CD4-positive, CD25-positive, alpha-beta regulatory T cell (primary cell): ENCODE measurements at places on chromosomes 5 and 9.

DNA sequence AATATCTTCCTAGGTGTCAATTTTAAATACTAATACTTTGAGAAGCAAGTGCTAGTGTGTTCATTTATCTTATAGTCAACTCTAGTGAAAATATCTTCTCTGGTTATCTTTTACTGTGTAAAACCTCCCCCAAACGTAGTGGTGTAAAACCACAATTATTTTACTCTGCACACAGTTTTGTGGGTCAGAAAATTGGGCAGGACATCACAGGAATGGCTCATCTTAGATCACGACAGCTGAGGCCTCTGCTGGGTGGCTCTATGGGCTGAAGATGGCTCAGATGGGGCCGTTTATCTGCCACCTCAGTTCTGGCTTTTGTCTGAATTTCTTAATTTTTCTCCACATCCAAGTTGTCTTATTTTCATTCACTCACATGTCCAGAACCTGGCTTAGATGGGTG is 457.2 kb upstream of the ACTBL2 start:
- no peak for DNase-seq

GRCh38 chr9:29322240-29322639 is 1749.0 kb upstream of the C9orf72 start:
- DNase-seq = no peak

GRCh38 chr9:133332381-133332730 is 3.6 kb downstream of the SURF6 start:
- no peak for DNase-seq

- no peak for DNase-seq
These were observed 16.0 kb downstream of the OR13J1 start for GRCh38 chr9:35854091-35854762.

- no peak for DNase-seq
These were observed 71.3 kb upstream of the FCN2 start for GRCh38 chr9:134809292-134809691.

DNA sequence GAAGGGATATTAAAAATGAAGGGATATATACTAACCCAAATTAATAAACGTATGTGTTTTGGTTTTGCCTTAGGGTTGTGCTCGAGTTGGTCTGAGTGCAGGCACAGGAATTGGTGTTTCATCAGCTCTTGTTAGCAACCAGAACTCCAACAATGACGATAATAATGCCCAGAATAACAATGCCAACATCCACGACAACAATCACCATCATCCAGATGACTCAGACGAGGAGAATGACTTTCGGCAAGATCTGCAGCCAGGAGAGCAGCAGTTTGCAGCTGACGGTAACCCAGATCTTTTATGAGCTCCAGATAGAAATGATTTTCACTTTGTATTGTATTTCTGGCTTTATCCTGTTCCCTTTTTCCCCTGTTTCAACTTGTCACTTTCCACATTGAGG is 33.2 kb downstream of the FBXO38 start:
- no peak for DNase-seq

DNA sequence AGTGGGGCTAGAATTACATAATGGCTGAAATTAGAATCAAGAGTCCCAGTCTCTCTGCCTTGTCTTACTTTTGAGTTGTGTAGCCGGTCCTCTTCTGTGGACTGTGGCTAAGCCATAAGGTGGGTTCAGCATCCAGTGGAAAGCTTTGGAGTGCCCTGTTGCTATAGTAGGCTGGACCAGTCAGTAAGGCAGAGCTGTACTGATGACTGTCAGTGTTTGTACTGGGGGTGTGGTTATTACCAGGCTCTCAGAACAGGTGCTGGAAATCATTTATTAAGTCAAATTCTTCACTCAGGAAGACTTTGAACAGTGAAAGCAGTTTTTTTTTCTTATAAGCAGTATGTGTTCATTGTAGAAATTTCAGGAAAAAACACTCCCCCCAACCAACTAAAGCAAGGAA is 129.4 kb downstream of the ZSWIM6 start:
- no peak for DNase-seq
